ENCODE measurements at places on chromosomes 5 and 9. TPM values are rescaled to one million over a fixed set of nuclear protein-coding genes. Genes with fewer than 3 reads are reported as not detected.

- DNase-seq, result peak; percentile 83
- no peaks in the 10 kb centered on the region for H3K36me3 ChIP-seq
- peaks cover 50% of the 10 kb centered on the region for H3K4me1 ChIP-seq
- peak overlapping the region; percentile 46 for H3K27ac ChIP-seq
Measured at GRCh38 chr5:120769312-120769872, 305.3 kb downstream of the PRR16 start.

DNA sequence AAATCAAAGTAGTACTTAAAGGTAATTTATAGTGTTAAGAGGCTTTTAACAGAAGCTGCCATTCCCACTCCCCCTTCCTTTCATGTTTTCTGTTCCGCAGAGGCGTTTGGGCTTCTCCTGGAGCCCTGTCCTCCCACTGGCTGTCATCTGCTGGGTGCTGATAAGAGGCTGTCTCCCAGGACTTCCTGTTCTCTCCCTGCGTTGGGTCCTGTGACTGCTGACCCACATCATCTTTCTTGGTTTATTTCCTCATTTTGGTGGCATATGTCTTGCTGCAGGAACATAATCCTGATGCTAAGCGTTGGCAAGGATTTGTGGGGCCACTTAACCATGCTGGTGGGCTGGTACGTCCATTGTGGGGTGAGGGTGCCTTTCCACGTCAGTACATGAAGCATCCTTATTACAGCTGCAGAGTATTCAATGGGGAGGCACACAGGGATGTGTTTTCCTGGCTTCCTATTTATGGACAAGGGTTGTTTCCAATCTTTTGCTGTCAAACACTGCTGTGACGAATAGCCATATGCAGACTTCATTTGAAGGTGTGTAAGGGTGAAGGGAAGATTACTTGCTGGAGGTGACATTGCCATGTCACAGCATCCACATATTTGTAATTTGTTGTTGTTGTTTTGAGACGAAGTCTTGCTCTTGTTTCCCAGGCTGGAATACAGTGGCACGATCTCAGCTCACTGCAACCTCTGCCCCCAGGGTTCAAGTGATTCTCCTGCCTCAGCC lies 22.3 kb upstream of the RNF130 start:
- no peak overlapping the region for H3K4me3 ChIP-seq
- H3K27me3 ChIP-seq, result peaks cover 4% of the 10 kb centered on the region
- H3K4me1 ChIP-seq, result no peaks in the 10 kb centered on the region
- no peaks in the 10 kb centered on the region for H3K36me3 ChIP-seq
- H3K27ac ChIP-seq, result no peak overlapping the region

- peak overlapping the region; percentile 41 for H3K27ac ChIP-seq
- DNase-seq, result no peak
- peaks cover 9% of the 10 kb centered on the region for H3K36me3 ChIP-seq
- H3K27me3 ChIP-seq, result no peaks in the 10 kb centered on the region
Measured at GRCh38 chr5:179796877-179797608, 3.3 kb downstream of the LTC4S start.

- no peak for DNase-seq
- no peaks in the 10 kb centered on the region for H3K36me3 ChIP-seq
- no peaks in the 10 kb centered on the region for H3K27me3 ChIP-seq
- no peak overlapping the region for H3K4me3 ChIP-seq
Measured at GRCh38 chr9:2215921-2216441, 200.8 kb downstream of the SMARCA2 start.

GRCh38 chr9:96203867-96204501 lies 98.0 kb downstream of the HSD17B3 start:
- H3K27ac ChIP-seq, result no peak overlapping the region
- H3K4me1 ChIP-seq, result 0 out of 2 replicates have a peak, but pooled peaks cover under 1% of the 10 kb centered on the region
- DNase-seq, result no peak
- peaks cover 42% of the 10 kb centered on the region for H3K27me3 ChIP-seq

GRCh38 chr9:135924628-135925338 lies 17.4 kb upstream of the CAMSAP1 start:
- no peak overlapping the region for H3K27ac ChIP-seq
- H3K4me3 ChIP-seq, result no peak overlapping the region
- H3K36me3 ChIP-seq, result no peaks in the 10 kb centered on the region
- DNase-seq, result no peak
- peaks cover 15% of the 10 kb centered on the region for H3K4me1 ChIP-seq

DNA sequence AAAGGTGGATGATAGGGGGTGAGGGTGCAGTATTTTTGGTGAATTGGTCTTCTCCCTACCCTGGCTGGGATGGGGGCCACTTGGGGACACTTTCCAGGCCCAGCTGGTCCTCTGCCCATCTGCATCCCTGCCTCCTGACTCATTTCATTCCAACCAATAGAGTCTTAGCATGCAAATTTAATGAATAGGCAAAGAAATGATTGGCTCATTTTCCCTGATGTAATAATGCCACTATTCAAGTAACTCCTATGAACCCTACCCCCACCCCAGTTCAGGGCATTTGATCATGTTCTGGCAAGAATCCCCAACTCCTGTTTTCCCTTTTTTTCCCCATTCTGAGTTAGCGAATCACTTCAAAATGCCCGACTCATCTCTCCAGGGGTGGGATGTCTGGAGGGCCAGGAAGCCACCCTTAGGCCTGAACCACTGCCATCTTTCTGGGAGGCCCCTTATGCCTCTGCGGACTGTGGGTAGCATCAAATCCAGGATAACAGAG lies 56.7 kb downstream of the PCDH1 start:
- H3K27ac ChIP-seq, result peak overlapping the region; percentile 98
- H3K36me3 ChIP-seq, result no peaks in the 10 kb centered on the region
- H3K4me3 ChIP-seq, result peak overlapping the region; percentile 32
- DNase-seq, result peak; percentile 94

GRCh38 chr9:75715360-75715759 lies 175.1 kb upstream of the PCSK5 start:
- no peak for DNase-seq
- no peaks in the 10 kb centered on the region for H3K36me3 ChIP-seq
- no peaks in the 10 kb centered on the region for H3K4me1 ChIP-seq

DNA sequence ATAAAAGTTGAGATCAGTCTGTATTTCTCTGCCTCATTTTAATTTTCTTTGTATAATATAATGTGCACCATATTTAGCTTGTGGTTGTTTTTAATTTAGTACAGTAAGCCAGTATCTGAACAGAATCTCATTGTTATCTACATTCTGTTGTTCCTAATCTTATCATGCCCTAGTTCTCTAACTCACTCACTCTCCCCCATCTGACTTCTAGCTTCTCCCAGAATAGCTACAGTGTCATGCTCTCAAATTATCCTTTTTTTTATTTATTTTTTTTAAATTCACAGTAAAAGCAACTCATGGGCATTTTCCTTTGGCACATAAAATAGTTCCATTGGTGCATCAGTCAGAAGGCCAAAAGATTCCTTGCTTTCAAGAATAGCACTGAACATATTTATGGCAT lies 156.6 kb downstream of the TRPM3 start:
- H3K36me3 ChIP-seq, result no peaks in the 10 kb centered on the region
- H3K4me1 ChIP-seq, result no peaks in the 10 kb centered on the region
- no peak for DNase-seq
- H3K4me3 ChIP-seq, result no peak overlapping the region
- H3K27ac ChIP-seq, result no peak overlapping the region
- H3K27me3 ChIP-seq, result no peaks in the 10 kb centered on the region

DNA sequence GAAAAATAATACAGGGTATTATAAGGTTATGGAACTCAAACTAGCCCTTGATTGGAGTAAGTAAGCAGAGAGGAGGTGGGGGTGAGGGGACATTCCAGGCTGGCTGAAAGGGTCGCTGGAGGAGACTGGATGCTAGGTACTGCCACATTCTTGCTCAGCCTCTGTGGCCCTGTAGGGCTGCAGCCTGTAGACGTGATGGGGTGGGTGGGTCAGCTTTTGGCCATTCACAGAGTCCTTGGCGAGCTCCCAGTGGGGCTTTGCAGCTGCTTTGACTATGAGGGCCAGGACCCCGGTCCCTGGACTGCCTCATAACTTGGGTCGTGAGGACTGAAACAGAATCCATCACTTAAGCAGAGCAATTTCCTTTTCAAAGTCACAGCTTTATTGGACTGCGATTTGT lies 4.2 kb upstream of the GDNF start:
- no peak overlapping the region for H3K27ac ChIP-seq
- no peak overlapping the region for H3K4me3 ChIP-seq
- no peaks in the 10 kb centered on the region for H3K36me3 ChIP-seq
- DNase-seq, result no peak
- H3K27me3 ChIP-seq, result no peaks in the 10 kb centered on the region
- H3K4me1 ChIP-seq, result peaks cover 14% of the 10 kb centered on the region

DNA sequence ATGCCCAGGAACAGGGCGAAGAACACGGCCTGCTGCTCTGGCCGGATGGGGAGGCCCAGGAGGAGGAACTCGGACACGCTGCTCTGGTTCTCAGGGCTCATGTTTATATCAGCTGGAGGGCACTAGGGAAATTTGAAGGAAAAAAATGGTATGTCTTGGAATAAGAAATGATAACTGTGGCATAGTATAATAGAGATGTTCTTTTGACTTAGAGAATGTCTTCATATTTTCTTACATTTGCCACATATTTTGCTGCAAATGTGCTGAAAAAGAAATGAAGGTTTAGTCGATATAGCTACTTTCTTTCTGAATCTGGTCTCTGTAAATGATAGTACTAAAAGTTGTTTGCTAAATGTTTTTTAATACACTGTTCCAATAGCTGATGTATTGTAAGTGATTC lies at the start of gene OR1J1:
TSS of gene OR1J1 (minus strand) at position 101 of the 400 bp plus-strand sequence. CDS start at position 101, 0 bp downstream.
- H3K27ac ChIP-seq, result no peak within 1 kb of the TSS
- no peak within 1 kb of the TSS for H3K4me3 ChIP-seq
- DNase-seq, result no peak
- H3K27me3 ChIP-seq, result no peaks in the 10 kb centered on the region
- peaks cover 13% of the 10 kb centered on the region for H3K4me1 ChIP-seq
- H3K36me3 ChIP-seq, result no peaks in the 10 kb centered on the region

DNA sequence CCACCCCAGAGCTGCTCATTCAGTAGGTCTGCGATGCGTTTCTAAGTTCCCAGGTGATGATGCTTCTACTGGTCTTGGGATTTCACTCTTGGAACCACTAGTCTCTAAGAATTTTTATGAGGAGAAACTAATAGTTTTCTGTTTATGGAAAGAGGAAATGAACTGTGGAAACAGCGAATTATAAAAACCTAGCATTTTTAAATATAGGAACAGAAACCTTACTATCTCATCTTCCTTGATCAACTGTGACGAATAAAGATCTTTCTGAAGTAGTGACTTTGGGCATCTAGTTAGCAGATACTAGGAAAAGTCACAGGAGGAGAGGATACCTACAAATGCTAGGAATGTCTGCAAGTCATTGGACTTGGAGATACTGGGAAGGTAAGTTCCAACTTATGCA lies 376.8 kb upstream of the RFX3 start:
- H3K27me3 ChIP-seq, result no peaks in the 10 kb centered on the region
- H3K27ac ChIP-seq, result no peak overlapping the region
- no peak for DNase-seq
- H3K36me3 ChIP-seq, result no peaks in the 10 kb centered on the region
- H3K4me3 ChIP-seq, result no peak overlapping the region
- H3K4me1 ChIP-seq, result peaks cover 29% of the 10 kb centered on the region

GRCh38 chr5:1805736-1806135 lies 4.5 kb downstream of the NDUFS6 start:
- H3K4me3 ChIP-seq, result no peak overlapping the region
- H3K36me3 ChIP-seq, result peaks cover under 1% of the 10 kb centered on the region
- DNase-seq, result no peak
- H3K27ac ChIP-seq, result no peak overlapping the region
- 0 out of 2 replicates have a peak, but pooled peaks cover 6% of the 10 kb centered on the region for H3K4me1 ChIP-seq
- H3K27me3 ChIP-seq, result no peaks in the 10 kb centered on the region

GRCh38 chr5:159671886-159672285 lies 244.4 kb upstream of the ADRA1B start:
- no peak overlapping the region for H3K27ac ChIP-seq
- H3K4me3 ChIP-seq, result no peak overlapping the region
- H3K36me3 ChIP-seq, result no peaks in the 10 kb centered on the region
- DNase-seq, result no peak
- no peaks in the 10 kb centered on the region for H3K4me1 ChIP-seq
- no peaks in the 10 kb centered on the region for H3K27me3 ChIP-seq

DNA sequence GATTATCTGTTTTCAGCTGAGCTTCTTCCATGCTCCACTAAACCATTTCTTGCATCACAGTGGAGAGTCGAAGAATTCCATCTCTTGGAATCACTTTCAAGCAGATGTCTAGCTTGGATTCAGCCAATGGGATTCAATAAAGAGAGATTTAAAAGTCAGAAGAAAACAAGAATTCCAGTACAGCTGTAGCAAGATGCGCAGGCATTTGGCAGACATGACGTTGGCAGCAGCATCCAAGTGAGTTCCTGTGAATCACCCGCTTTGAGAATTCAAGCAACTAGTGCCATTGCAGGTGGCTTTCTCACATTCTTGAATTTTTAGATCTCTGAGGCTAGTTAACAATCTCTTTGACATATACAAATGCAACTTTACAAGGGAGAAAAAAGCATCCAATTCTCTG lies 467.0 kb downstream of the CDH10 start:
- H3K27me3 ChIP-seq, result no peaks in the 10 kb centered on the region
- H3K36me3 ChIP-seq, result no peaks in the 10 kb centered on the region
- H3K4me3 ChIP-seq, result no peak overlapping the region
- DNase-seq, result peak; percentile 52

- no peak overlapping the region for H3K4me3 ChIP-seq
- no peak for DNase-seq
- H3K27me3 ChIP-seq, result no peaks in the 10 kb centered on the region
Measured at GRCh38 chr5:143187495-143187894, 216.0 kb downstream of the NR3C1 start.

GRCh38 chr9:137945581-137945980 lies 68.0 kb downstream of the CACNA1B start:
- no peaks in the 10 kb centered on the region for H3K36me3 ChIP-seq
- no peak overlapping the region for H3K27ac ChIP-seq
- no peaks in the 10 kb centered on the region for H3K4me1 ChIP-seq
- H3K27me3 ChIP-seq, result no peaks in the 10 kb centered on the region

DNA sequence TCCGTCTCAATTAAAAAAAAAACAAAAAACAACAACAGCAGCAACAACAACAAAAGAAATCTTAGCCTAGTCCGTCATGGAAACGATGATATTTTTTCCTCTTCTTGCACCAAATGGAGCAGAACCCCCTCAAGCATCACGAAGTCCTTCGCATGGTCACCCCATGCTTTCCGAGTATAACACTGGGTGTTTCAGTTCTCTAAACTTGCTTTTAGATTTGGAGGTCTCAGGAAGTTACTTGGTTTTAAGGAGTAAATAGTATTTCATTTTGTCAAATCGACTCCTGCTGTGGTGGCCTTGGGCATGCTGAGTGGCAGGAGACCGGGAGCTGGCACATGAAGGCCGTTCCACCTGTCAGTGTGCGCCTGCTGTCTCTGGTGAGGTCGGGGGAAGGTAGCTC lies 118.5 kb upstream of the CACNA1B start:
- no peak overlapping the region for H3K27ac ChIP-seq
- peaks cover 14% of the 10 kb centered on the region for H3K36me3 ChIP-seq
- H3K4me3 ChIP-seq, result no peak overlapping the region
- no peaks in the 10 kb centered on the region for H3K27me3 ChIP-seq

CDKN2B-AS1 gene
- polyA plus RNA-seq, result 0.61 TPM

SCGB3A2 gene
- polyA plus RNA-seq, result not detected

COL23A1 gene
- polyA plus RNA-seq, result not detected

IL33 gene
- polyA plus RNA-seq, result 2.9 TPM

OR1Q1 gene
- polyA plus RNA-seq, result not detected

TIFAB gene
- polyA plus RNA-seq, result not detected

STPG3 gene
- polyA plus RNA-seq, result not detected

COL5A1 gene
- polyA plus RNA-seq, result 211 TPM

LHX3 gene
- polyA plus RNA-seq, result not detected

ZNF883 gene
- 7.6 TPM for polyA plus RNA-seq

GCNT4 gene
- 1.7 TPM for polyA plus RNA-seq
